NCI-H526 (cell line): ENCODE measurements at places on chromosomes 3 and 15.

DNA sequence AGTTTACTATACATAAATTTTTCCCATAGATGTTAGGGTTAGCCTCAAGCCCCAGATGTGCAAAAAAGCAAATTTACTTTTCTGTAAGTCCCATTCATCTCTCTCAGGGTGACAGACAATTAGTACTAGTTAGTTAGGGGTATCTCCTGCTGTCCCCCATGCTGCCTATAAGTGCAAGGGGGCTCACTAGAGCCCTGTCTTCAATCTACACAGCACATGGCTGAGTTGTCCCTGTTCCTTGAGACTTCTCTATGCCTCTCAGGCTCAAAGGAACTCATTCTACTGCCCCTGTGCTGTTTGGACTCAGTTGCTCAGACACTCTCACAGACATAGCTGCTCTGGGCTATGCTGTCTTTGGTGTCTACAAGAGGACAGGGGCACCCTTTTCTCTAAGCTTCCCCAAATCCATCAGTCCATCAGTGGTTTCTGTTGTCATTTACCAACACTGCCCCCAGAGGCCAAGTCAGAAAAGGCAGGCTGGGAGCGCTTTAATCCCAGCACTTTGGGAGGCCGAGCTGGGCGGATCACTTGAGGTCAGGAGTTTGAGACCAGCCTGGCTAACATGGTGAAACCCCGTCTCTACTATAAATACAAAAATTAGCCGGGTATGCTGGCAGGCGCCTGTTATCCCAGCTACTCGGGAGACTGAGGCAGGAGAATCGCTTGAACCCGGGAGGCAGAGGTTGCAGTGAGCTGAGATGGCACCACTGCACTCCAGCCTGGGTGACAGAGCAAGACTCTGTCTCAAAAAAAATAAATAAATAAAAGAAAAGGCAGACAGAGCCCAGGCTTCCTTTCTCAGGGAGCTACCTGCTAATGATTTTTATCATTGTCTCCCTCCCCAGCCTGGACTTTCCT, 31.4 kb upstream of the PRTG start:
- DNase-seq = no peak

- DNase-seq = no peak
These were observed 108.1 kb downstream of the PGPEP1L start for GRCh38 chr15:98899272-98900021.

DNA sequence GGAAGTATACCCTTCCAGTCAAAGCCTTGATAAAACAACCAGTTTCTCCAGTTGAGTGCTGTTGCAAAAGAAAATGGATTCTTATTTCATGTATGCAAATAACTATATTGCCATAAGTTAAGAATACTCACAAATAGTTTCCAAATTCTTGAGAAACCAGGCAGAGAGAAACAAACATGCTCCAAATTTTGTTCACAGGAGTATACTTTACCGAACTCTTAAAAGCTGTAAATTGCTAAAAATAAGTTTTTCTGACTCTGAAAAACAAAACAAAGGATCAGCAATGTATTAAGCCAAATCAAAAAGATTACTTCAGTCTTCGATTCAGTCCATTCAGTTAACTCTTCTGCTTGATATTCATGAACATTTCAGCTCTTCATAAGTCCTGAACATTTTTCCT, 646.5 kb downstream of the MCTP2 start:
- DNase-seq = no peak

- DNase-seq = no peak
These were observed 9.0 kb upstream of the LRRFIP2 start for GRCh38 chr3:37183375-37183831.

GRCh38 chr3:131772269-131773026, 262.4 kb downstream of the CPNE4 start:
- DNase-seq = no peak

DNA sequence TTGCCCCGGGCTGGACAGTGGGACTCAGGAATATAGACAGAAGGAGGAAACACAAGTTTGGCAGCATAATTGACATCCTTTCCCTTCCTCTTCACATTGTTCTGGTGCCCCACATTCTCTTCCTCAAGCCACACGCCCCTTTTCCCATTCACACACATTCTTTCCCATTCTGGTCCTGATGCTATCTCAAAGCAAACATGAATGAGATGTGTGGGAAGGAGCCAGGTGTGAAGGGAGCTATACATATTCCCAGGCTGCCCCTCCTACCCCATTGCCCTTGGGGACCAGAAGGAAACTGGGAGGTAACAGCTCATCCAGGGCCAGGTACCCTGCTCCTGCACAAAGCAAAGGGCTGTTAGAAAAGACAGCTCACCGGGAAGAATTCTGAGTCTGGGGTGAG, 23.4 kb upstream of the CLK3 start:
- no peak for DNase-seq

GRCh38 chr15:101100593-101101442, 151.0 kb downstream of the CHSY1 start:
- no peak for DNase-seq

DNA sequence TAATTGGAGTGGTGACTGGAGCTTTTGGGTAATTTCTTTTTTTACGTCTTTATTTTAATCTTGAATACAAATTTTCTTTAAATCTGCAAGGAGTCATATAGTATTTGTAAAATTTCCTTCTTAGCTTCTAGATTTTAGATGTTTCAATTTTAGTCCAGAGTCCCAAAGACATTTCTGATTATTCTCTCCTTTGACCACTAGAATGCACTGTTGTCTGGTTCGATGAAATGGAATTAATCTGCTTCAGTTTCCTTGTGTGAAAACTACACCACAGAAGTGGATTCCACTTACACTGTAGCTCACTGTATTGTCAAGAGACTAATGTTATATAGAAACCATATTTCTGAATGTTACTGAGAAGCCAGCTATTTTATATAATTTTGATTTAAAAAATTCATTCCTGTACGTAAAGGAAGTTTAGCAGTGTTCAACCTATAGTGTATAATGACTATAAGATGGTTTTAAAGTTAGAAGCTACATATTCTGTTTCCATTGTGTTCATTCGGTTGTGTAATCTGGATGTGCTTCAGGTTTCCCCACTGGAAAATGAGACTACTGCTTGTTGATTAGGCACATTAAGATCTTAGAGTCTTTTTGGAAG, 6.1 kb downstream of the GRAMD1C start:
- peak; percentile 41 for DNase-seq

GRCh38 chr15:73767806-73768501, 14.8 kb upstream of the INSYN1 start:
- no peak for DNase-seq

GRCh38 chr15:29107291-29107890, 162.2 kb downstream of the NSMCE3 start:
- DNase-seq = no peak

- peak; percentile 52 for DNase-seq
These were observed 20.2 kb downstream of the CFAP44 start for GRCh38 chr3:113421082-113421481.
